Activated T-helper 1 cell treated with anti-CD3 and anti-CD28 coated beads, Interleukin-12 subunit alpha, Interleukin-12 subunit beta, Interleukin-2, Interleukin-4 antibody, amounts not matched to agents 30 ng/mL and 10 ng/mL and 1 ng/mL, durations not matched to agents 14 hours and 24 hours and 36 hours (primary cell): ENCODE measurements at places on chromosomes 7 and 10. TPM values are rescaled to one million over a fixed set of nuclear protein-coding genes. Genes with fewer than 3 reads are reported as not detected.
A peak's percentile ranks its signal among the peaks of the same experiment; 100 is the strongest.

DNA sequence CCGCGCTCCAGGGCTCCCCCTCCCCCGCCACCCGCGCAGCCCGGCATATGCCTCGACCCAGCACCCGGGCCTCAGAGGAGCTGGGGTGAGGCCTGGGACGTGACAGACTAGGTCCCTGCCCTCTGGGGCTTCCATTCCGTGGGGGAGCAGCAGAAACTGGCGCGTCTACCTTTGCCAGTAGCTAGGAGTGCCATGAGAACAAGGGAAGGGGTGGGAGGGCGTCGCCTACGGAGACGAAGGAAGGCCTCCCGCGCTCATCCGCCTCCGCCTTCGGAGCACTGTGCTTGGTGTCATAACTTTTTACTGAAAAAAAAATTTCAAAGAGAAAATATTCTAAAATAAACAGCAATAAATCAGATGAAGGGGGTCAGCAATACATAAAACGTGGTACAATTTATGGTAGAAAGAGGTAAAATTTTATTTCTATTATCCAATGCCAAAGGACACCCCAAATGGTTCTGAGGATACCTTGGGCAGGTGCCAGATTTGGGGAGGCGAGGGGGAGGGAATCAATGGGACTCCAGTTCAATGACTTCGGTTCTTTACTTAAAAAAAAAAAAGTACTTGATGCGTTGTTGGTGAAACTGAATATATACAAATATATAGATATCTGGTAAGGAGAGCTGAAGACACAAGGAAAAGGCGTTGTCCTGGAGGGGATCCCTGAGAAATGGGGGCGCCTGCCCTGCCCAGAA lies 35.1 kb upstream of the GRID1 start:
- H3K27ac ChIP-seq, result peak overlapping the region; percentile 23
- no peak for DNase-seq
- H3K4me3 ChIP-seq, result peak overlapping the region; percentile 85
- peaks cover 22% of the 10 kb centered on the region for H3K4me1 ChIP-seq

DNA sequence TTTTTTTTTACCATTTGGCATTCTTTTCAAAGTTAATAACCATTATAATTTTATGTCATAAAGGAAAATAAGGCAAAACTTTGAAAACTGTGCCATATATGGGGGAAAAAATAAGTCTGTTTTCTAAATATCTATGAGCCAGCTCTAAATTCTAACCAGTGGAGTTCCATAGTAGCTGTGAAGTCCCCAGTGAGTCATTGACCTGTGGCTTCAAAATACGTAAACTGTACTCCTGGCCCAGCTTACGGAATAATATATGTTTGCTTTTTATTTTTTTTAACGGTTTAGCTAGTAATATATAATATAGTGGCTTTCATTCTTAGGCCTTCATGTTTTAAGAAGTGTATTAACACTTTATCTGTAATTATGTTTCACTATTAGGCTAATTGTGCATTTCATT lies 20.5 kb downstream of the ZRANB1 start:
- no peak for DNase-seq
- no peaks in the 10 kb centered on the region for H3K27me3 ChIP-seq
- H3K36me3 ChIP-seq, result peaks cover 9% of the 10 kb centered on the region
- H3K4me3 ChIP-seq, result no peak overlapping the region
- no peak overlapping the region for H3K27ac ChIP-seq

GRCh38 chr7:158407581-158408317 lies 179.9 kb downstream of the PTPRN2 start:
- no peaks in the 10 kb centered on the region for H3K4me1 ChIP-seq
- H3K4me3 ChIP-seq, result no peak overlapping the region
- no peak for DNase-seq
- no peak overlapping the region for H3K27ac ChIP-seq

DNA sequence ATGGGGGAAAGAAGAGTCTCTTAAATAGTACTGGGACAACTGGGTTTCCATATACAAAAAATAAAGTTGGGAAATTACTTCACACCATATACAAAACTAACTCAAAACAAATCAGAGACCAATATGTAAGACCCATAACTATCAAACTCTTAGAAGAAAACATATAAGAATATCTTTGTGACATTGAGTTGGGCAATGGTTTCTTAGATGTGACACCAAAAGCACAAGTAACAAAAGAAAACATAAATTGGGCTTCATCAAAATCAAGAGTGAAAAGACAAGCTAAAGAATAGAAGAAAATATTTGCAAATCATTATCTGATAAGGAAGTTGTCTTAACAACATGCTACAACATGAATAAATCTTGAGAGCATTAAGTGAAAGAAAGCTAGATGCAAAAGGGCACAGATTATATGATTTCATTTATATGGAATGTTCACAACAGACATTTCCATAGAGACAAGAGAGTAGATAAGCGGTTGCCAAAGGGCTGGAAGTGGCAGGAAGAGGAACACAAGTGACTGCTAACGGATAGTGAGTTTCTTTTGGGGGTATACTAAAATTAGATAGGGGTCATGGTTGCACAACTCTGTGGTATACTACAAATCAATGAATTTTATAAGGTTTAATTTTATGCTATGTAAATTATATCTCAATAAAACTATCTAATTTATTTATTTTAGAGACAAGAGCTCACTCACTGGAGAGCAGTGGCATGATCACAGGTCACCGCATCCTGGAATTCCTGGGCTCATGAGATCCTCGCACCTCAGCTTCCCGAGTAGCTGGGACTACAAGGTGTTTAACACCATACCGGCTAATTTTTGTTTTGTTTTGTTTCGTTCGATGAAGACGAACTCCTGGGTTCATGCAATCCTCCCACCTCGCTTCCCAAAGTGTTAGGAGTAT lies 35.4 kb downstream of the JMJD1C start:
- DNase-seq, result no peak
- peaks cover 7% of the 10 kb centered on the region for H3K36me3 ChIP-seq
- no peak overlapping the region for H3K4me3 ChIP-seq
- peaks cover 2% of the 10 kb centered on the region for H3K27me3 ChIP-seq

- H3K27me3 ChIP-seq, result no peaks in the 10 kb centered on the region
- H3K4me3 ChIP-seq, result no peak overlapping the region
- no peaks in the 10 kb centered on the region for H3K36me3 ChIP-seq
- H3K4me1 ChIP-seq, result no peaks in the 10 kb centered on the region
- no peak overlapping the region for H3K27ac ChIP-seq
Observed at GRCh38 chr10:52879091-52879807, 106.7 kb upstream of the MBL2 start.

DNA sequence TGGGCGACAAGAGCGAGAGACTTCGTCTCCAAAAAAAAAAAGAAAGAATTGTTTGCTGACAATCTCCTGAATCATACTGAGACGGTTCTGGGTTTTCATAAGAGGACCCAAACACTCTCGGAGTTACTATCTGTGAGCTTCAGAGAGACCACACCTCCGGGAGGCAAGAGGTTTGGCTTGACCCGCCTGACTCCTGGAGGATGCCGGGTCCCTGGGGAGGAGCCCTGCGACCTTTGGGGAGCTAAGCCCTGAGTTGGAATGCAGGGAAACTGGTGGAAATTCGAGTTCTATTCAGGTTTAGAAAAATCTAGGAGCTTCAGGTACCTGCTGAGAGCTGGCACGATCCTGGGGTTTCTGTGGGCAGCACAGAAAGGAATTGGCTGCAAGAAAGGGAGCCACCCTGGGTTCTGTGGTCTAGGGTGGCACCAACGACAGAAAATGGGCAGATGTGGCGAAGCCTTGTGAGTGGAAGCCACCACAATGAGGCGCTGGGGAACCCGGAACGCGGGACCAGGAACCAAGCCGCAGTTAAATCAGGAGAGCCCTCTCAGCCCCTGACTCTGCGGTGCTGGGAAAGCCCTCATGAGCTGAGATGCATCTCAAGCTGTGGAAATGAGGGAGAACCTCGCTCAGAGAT lies 21.9 kb upstream of the GATAD1 start:
- peaks cover 20% of the 10 kb centered on the region for H3K4me1 ChIP-seq
- no peaks in the 10 kb centered on the region for H3K36me3 ChIP-seq
- H3K4me3 ChIP-seq, result no peak overlapping the region
- no peak for DNase-seq

The DPYSL4 gene
- total RNA-seq, result 24.1 and 24.7 TPM in 2 replicates
